ENCODE measurements at places on chromosomes 4 and X. TPM values are rescaled to one million over a fixed set of nuclear protein-coding genes. Genes with fewer than 3 reads are reported as not detected.
A peak's percentile ranks its signal among the peaks of the same experiment; 100 is the strongest.

The PAK3 gene
- total RNA-seq, result 0.18 TPM

DNA sequence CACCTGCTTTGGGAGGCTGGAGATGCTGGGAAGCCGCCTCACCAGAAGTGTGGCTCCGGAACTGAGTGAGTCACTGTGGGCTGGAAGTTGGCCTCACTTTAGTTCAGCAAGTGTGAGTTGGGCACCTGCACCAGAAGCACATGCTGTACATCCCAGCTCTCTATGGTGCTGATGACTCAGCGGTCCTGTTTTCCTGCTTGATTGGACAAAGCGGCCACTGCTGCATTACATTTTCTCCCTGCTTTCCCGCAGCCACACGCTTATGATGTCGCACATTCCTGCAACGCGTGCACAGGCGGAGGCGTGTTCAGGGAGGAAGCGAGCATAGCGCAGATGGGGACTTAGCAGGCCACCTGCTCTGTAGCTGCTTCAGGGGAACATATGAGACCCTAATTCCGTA is 26.7 kb upstream of the CLDN34 start:
- DNase-seq, result no peak
- H3K4me1 ChIP-seq, result peaks cover 14% of the 10 kb centered on the region
- no peak overlapping the region for H3K4me3 ChIP-seq
- no peak overlapping the region for H3K27ac ChIP-seq
- H3K27me3 ChIP-seq, result peaks cover 25% of the 10 kb centered on the region

- H3K27ac ChIP-seq, result peak overlapping the region; percentile 91
- H3K36me3 ChIP-seq, result no peaks in the 10 kb centered on the region
- H3K27me3 ChIP-seq, result no peaks in the 10 kb centered on the region
- peak overlapping the region; percentile 86 for H3K4me3 ChIP-seq
- peak; percentile 83 for DNase-seq
- peaks cover 18% of the 10 kb centered on the region for H3K4me1 ChIP-seq
Observed at GRCh38 chrX:70433848-70434351, 10.7 kb upstream of the DLG3 start.

GRCh38 chr4:173039617-173040577 is 128.7 kb upstream of the GALNT7 start:
- H3K36me3 ChIP-seq, result no peaks in the 10 kb centered on the region
- no peaks in the 10 kb centered on the region for H3K4me1 ChIP-seq

The UGT2B17 gene
- total RNA-seq, result not detected

GRCh38 chr4:146311238-146311970 is 97.1 kb downstream of the REELD1 start:
- H3K36me3 ChIP-seq, result no peaks in the 10 kb centered on the region
- no peaks in the 10 kb centered on the region for H3K4me1 ChIP-seq
- H3K4me3 ChIP-seq, result no peak overlapping the region
- H3K27ac ChIP-seq, result no peak overlapping the region

The GABRG1 gene
- total RNA-seq, result not detected

DNA sequence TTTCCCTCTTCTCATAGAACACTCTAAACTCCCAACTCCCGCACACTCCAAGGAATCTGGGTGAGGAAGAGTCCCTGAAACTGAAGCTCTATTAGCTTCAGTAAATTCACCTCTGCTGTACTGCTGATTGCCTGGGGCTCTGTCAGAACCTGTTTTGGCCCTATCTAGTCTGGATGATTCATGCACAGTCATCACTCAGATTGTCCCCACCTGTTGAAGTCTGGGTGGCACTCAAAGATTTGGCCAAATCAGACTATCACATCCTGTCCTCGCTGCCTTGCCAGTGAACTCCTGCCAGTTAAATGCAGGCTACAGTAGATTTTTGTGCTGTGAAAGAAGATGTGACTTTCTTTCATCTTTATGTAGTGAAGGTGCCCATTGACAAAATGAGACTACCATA is 63.5 kb upstream of the EMCN start:
- H3K4me1 ChIP-seq, result no peaks in the 10 kb centered on the region
- H3K36me3 ChIP-seq, result no peaks in the 10 kb centered on the region
- H3K27ac ChIP-seq, result no peak overlapping the region
- DNase-seq, result peak; percentile 3

DNA sequence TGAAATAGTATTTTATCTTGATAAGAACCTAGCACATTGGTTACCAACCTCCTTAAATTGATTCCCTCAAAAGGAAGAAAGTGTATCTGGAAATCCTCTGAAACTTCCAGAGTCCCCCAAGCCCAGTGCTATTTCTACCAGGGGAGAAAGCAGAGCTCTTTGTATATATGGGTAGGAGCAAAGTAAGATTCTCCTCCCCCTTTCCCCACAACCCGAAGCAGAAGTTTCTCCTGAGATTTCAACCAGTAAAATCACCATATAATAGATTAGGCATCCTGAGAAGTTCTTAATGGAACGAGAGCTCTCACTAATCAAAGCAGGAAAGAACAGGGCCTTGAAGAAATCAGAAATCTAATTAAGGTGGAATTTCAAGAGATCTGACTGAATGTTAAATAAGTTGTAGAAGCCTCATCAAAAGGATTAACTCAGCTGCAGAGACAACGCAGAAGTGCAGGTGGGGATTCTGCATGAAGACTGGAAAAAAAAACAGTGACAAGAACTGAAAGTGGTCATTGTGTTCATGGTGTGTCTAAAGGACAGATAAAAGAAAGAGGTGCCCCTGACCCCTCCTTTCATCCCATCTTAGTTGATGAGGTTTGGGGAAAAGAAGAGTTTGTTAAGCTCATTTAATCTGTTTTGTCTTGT is 39.1 kb downstream of the VSIG4 start:
- H3K27me3 ChIP-seq, result no peaks in the 10 kb centered on the region
- peaks cover 53% of the 10 kb centered on the region for H3K4me1 ChIP-seq
- H3K27ac ChIP-seq, result no peak overlapping the region
- no peak for DNase-seq
- H3K4me3 ChIP-seq, result no peak overlapping the region

The ERVMER34-1 gene
- total RNA-seq, result 0.07 TPM

The ZFP92 gene
- 1.2 TPM for total RNA-seq

All from activated CD8-positive, alpha-beta T cell treated with anti-CD3 and anti-CD28 coated beads for 36 hours (primary cell).